Stimulated activated naive CD4-positive, alpha-beta T cell (primary cell): ENCODE measurements at places on chromosomes 11 and 22.
A peak's percentile ranks its signal among the peaks of the same experiment; 100 is the strongest.

DNA sequence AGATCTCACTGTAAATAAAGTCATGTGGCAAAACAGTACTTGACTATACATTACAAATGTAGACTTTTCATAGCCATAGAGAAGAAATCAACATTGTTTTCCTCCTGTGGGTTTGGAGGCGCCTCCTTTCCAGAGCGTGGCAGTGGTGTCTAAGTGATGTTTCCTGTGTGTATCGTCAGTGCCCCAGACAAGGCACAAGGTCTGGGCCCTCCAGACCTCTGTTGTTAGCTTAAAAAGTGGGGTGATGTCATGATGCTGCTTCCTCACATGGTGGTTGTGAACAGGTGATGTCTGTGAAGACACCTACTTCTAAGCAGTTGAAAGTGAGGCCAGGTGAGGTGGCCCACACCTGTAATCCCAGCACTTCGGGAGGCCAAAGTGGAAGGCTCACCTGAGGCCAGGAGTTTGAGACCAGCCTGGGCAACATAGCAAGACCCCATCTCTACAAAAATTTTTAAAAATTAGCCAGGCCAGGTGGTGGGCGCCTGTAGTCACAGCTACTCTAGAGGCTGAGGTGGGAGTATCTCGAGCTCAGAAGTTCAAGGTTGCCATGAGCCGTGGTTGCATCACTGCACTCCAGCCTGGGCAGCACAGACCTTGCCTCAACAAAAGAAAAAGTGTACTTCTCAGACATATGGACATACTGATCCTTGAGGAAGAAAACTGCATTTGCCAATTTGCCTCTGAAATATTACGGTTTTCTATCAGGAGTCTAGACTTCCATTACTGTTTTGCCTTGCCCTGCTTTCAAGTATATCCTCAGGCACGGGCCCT, 15.7 kb downstream of the NUP50 start:
- DNase-seq: peak; percentile 19

GRCh38 chr11:61035526-61035835, 64.0 kb downstream of the CD6 start:
- peak; percentile 11 for DNase-seq

- no peak for DNase-seq
Measured at GRCh38 chr11:36088266-36088972, 144.6 kb downstream of the LDLRAD3 start.

DNA sequence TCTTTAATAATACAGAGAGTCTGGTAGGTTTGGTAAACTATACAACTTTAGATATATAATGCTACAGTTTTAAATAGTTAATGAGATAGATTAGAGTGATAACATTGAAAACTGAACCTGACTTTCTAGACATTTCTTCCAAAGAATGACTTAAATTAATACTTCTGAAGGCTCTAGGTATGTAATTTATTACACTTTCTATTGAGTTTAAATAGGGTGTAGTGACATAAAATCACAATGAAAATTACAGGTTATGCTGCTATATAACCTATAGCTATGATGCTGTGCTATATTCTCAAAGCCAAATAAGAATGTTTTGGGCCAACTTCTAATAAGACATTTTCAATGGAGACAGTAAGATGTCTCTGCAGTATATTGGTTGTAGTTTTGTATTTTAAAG, 7.7 kb downstream of the HIPK3 start:
- DNase-seq: no peak

DNA sequence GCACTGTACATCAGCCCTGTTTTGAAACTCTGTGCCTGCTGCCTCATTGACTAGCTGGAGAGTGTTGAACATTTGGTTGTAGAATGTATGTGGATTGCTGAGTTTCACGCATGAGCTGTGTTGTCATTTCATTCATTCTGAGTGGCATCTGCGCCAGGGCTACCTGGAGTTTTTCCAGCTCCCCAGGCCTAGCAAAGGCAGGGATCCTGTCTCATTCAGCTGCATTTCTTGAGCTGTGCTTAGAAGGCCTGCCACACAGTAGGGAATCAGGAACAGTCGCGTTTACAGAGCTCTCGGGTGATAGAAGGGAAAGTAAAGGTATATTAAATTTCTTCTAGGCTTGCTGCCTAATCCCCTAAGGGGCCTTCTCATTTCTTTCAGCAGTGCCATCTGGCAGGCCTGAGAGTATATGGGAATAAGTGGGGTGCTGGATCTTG, 44.3 kb downstream of the PTPRJ start:
- no peak for DNase-seq
